ENCODE measurements at places on chromosomes 11 and 22.

DNA sequence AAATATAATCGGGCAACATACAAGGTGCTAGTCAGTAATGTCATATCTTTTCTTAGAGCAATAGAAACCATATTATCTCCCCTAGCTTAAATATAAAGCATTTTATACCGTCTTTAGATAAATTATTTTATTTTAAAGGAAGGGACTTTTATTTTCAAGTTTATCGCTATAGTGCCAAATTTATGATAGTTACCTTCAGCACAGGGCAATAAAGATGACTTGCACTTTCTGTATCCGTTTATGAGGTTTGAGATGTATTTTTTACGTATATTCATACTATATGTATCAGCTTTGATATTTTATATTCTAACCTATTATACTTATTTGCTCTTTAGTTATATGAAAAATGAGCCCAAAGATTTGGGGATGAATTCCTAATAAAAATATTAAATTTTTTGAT is 61.6 kb upstream of the CARD18 start:
- DNase-seq = no peak

GRCh38 chr22:38925571-38926041 is 31.8 kb upstream of the APOBEC3A start:
- no peak for DNase-seq

DNA sequence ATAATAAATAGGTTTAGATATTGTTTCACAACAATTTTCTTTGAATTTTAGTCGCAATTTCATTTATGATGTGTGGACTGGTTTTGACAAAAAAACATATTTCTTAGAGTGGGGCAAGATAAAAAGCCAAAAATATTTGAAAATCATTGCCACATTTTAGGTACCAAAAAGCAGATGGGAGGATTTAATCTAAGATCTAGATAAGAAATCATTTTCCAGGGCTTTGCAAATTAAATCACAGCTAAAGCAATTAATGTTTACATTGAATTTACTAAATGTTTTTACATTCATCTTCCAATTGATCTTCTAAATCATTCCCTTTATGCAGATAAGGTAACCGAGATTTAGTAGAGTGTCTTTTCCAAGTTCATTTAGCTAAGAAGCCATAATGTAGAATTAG is 1386.0 kb upstream of the TENM4 start:
- DNase-seq = no peak

GRCh38 chr22:20249797-20250354 is 18.2 kb downstream of the RTN4R start:
- DNase-seq = no peak

DNA sequence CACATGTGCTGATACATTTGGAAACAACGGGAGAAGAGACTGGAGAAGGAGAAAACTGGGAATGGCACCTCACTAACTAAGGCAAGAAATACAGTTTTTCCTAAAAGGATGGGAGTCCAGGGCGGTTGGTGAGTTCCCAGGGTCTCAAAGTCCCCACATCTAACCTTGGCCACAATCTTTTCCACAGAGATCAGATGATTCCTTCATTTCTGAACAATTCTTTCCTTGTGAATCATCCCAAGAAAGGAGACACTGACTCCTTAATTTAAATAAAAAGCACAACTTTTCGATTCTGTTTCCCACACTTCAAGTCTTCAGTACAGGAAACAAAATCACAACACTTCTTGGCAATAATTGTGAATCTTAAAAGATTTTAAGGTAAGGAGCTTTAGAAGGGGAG is 384.7 kb downstream of the DCDC1 start:
- DNase-seq = no peak

GRCh38 chr11:135033540-135033939 is 621.5 kb upstream of the B3GAT1 start:
- no peak for DNase-seq

- DNase-seq = no peak
These were observed 32.2 kb downstream of the RPL3 start for GRCh38 chr22:39287076-39287725.

DNA sequence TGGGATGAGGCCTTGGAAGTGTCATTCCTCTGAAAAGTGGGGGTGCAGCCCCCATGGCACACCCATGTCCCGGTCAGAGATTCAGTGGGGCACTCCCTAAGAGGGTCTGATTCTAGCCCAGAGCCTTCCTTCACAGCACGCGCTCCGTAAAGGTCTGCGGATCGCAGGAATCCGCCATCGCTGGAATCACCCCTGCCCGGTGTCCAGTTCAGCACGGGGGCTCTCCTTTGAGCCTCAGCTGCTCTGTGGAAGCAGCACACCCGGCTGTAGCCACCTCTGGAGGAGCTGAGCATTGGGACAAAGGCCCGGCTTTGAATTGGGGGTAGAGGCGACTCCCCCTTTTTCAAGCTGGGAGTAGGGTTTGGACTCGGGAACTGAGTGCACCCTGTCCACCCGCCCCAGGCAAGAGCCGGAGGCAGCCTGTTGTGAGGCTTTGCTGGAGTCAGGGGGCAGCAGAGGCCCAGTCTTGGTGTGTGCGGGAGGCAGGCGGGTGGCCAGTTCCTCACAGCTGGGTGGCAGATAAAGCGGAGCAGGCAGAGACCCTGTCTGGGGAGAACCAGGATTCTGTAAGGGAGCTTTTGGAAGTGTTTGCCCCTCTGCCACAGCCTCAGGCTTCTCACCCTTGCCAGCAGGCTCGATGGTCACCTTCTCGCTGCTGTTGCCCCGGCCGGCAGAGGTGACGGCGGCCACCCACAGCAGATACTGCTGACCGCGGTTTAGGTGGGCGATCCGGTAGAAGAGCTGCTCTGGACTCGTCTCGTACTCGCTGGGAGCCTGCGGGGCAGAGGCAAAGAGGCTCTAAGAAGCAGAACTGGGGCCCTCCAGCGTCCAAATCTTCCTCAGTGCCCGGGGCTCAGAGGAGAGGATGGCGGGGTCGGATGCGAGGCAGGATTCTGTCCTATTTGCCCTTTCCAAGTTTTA is 115.9 kb downstream of the CEP164 start:
- no peak for DNase-seq

GRCh38 chr22:20026204-20026908 is 5.4 kb downstream of the TANGO2 start:
- no peak for DNase-seq

- no peak for DNase-seq
These were observed 131.2 kb upstream of the MTMR2 start for GRCh38 chr11:96054870-96055705.

- DNase-seq = peak; percentile 8
These were observed 43.9 kb downstream of the BIRC2 start for GRCh38 chr11:102390667-102391465.

DNA sequence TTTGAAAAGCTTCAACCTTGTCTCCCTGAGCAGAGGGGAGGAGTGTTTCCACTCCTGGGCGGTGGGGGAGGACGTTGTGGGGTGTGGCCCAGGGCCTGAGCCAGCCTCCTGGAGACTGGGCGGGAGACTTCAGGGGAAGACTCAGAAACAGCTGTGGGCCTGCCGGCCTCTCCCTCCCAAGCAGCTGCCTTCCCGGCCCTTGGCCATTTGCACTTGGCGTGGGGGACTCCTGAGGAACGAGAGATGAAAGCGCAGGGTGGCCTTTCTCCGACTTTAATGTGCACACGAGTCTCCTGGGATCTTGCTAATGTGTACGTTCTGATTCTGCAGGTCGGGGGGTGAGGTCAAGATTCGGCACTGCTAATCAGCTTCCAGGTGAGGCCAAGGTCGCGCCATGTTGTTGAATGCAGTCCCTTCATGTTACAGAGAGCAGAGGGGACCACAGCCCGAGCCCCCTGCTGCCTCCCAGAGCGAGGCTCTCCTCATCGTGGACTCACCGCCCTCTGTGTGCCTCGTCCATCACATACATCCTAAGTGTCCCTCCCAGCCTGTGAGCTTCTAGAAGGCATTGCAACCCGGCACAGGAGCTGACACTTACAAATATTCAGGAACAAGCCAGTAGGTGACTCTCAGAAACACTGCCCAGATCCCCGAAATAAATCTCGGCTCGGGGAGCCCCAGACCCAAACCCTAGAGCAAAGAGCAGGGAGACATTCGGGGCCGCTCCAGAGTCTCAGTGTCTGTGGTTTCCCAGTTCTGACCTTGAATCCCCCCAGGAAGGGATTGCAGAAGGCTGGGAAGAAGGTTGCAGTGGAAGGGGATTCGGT is 7.7 kb downstream of the LIF start:
- no peak for DNase-seq

DNA sequence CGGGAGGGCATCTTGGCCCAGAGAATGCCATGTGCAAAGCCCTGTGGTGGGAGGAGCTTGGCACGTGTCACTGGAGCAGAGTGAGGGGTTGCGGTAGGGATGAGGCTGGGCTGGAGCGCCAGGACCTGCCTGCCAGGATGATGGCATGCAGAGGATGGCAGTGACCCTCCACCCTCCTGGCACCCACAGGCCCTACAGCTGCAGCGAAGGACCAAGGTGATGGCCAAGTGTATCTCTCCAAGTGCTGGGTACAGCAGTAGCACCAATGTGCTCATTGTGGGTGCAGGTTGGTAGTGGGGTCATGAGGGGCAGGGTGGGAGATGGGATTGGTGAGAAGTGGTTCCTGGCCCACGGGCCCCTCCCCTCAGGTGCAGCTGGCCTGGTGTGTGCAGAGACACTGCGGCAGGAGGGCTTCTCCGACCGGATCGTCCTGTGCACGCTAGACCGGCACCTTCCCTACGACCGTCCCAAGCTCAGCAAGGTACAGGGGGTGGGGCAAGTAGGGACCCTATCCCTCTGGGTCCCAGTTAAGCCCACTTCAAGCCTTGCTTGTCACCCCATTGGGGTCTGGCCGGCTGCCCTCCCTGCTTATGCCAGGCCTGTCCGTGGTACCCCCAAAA is 7.4 kb downstream of the AIFM3 start:
- DNase-seq = no peak
